ENCODE measurements at places on chromosomes 4 and X.
A peak's percentile ranks its signal among the peaks of the same experiment; 100 is the strongest.

- peak; percentile 28 for DNase-seq
Measured at GRCh38 chr4:7159923-7160322, 32.4 kb upstream of the SORCS2 start.

- DNase-seq = no peak
Measured at GRCh38 chr4:88791274-88791673, 93.6 kb upstream of the NAP1L5 start.

- no peak for DNase-seq
Measured at GRCh38 chr4:85968945-85969819, 390.7 kb downstream of the MAPK10 start.

DNA sequence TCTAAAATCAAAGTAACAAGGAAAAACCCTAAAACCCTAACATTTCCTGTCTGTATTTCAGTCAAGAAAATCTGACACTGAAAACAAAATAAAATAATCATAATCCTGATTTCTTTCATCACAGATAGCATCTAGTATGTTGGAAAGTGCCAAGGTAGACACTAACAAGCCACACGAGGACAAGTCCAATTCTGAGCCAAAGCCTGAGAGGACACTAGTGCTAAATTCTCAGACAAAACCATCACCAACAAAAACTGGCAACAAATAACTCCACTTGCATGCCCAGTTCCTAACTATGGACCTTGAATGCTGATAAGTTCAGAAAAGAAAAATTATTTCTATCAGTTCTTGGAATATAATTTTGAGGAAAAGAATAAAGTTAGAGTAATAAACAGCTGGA is 113.7 kb downstream of the MANBA start:
- DNase-seq = no peak

DNA sequence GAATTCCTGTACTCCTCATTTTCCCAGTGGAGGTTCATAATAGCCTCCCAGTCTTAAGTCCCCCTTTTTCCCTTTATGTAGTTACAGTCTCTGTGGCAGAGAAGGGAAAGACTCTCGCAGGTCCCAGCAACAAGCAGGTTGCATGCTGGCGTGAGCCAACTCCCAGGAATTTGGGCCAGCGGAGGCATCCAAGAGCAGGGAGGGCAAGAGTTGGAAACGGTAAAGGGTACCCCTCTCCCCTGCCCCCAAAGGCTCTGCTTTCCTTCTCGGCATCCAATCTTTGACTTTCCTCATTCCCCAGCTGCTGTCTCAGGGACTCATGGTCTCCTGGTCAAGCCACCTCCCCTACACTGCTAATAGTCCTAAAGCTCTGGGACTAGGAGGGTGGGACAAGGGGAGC is 15.4 kb upstream of the HSFX2 start:
- DNase-seq = no peak

GRCh38 chrX:136397001-136397400 is 90.7 kb upstream of the BRS3 start:
- no peak for DNase-seq

- DNase-seq = no peak
Measured at GRCh38 chr4:25900310-25900709, 13.7 kb upstream of the SMIM20 start.

GRCh38 chr4:101801958-101802357 is 11.4 kb downstream of the BANK1 start:
- no peak for DNase-seq

DNA sequence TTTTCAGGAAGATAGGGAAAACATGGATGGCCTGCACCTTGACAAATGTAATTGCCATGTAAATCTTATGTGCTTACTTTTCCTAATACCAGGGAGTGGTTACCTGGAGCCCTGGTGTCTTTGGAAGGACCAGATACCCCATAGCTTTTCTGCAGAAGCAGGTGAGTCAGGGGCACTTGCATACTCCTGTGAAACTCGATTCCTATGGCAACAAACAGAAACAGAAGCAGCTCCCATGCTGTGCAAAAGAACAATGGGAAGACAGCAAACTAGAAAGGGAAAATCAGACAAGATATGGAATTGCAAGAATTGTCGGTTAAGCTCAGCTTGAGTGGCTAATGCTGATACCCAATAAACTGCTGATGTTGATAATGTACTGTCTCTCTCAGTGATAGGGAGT is 117.4 kb upstream of the AFF2 start:
- DNase-seq = no peak

GRCh38 chr4:21077967-21078366 is 377.7 kb downstream of the PACRGL start:
- no peak for DNase-seq

- no peak for DNase-seq
Measured at GRCh38 chr4:16055471-16055870, 28.4 kb downstream of the PROM1 start.

- DNase-seq = no peak
Measured at GRCh38 chr4:172996571-172997216, 171.9 kb upstream of the GALNT7 start.

GRCh38 chr4:54446581-54446980 is 211.2 kb upstream of the KIT start:
- DNase-seq = no peak

DNA sequence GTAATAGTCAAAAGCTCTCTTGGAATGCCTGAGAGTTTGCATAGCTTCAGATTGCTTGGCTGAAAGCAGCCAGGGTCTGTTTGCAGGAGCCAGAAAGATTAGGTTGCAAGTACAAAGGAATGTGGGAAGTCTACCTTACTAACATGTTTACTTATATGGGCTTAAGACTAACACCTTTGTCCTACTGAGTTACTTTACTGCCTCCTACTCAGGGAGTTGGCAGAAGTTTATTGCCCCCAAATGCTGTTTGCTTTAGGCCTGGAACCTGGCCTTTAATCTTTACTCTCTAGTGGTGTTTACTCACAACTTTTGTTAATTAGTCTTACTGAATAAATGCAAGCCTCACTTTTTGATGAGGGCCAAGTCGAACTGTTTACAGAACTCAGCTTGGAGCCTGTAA is 219.4 kb upstream of the ZC4H2 start:
- DNase-seq = no peak

DNA sequence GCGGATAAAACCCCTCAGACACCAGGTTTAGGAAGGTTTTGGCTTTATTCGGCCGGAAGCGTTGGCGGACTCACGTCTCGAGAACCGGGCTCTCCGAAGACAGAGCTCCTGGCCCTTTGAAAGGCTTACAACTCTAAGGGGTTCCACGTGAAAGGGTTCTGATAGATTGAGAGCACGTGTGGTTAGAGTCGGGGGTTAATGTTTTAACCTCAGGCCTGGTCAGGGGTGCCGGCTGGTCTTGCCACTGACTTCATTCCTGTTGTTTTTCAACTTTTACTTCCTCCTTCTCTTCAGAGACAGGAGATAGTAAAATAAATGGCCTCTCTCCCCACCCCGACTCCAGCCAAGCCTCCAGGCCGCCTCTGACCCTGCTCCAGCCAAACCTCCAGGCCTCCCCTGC is 4.7 kb upstream of the ASMT start:
- DNase-seq = no peak

DNA sequence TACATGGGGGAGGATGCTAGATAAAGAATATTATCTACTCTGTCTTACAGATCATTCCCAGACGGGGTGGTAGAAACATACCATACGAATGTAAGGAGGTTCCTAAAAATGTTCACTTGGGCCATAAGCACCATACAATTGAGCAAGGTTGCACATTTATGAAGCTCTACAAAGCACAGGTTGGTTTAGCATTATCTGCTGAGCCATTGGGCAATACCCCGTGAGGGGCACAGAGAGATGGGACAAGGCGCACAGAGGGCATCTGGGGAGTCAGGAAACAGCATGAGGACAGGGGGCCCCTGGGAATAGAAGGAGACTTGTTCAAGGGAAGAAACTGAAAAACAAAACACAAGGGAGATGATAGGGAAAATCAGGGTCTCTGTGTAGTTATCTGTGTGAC is 305.3 kb downstream of the TRIML1 start:
- no peak for DNase-seq

DNA sequence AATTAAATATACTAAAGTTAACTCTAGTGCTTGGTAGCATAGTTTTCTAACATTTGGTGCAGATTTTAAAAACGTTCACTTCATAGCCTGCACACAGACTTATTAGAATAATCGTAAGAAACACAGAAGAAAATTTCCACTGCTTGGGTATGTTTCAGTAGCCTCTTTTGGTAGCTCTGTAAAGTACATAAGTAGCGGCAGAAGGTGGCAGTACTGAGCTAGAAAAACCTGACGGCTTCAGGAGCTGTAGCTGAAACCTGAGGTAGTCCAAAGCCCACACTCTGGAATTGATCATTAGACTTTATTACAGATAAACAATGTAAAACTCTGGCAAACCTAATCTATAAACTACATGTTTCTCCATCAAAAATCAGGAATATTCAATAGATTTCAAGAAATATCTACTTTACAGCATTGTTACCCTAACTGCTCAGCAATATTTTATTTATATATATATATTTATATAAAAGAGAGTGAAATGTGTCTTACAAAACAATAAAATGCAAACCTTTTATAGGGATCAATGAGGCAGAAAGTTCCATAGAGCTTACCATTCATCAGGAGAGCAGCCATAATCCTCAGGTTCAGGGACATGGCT is 88.2 kb downstream of the ATP8A1 start:
- DNase-seq = no peak

DNA sequence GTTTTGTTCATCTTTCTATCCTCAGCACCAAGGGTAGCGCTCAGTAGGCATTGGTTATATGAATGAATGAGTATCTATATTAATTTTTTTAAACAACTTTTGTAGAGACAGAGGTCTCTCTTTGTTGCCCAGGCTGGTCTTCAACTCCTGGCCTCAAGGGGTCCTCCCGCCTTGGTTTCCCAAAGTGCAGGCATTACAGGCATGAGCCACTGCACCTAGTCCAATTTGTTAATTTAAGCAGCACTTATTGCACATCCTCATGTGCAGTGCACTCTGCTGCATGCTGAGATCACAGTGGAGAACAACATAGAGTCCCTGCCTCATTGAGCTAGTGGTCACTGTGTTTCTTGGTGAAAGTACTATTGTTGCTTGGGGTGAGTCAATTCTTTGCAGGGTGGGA is 94.4 kb downstream of the NHSL2 start:
- no peak for DNase-seq

DNA sequence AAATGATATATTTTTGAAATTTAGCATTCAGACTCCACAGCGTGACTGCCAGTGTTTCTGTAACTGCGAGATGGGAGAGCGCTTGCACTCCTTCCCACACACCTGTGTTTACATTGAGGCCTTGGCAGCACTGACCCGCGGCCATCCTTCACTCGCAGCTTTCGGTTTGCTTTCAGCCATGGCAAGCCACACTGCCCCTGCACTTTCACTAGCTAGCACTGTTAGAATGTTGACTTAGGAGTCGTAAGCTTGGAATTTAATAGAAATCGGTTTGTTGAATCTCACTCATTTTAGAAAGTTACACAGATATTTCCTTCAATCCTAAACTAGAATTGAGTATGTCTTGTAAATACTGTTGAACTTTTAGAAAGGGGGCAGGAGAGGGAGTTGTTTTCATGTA is 136.2 kb downstream of the CFAP299 start:
- peak; percentile 60 for DNase-seq

DNA sequence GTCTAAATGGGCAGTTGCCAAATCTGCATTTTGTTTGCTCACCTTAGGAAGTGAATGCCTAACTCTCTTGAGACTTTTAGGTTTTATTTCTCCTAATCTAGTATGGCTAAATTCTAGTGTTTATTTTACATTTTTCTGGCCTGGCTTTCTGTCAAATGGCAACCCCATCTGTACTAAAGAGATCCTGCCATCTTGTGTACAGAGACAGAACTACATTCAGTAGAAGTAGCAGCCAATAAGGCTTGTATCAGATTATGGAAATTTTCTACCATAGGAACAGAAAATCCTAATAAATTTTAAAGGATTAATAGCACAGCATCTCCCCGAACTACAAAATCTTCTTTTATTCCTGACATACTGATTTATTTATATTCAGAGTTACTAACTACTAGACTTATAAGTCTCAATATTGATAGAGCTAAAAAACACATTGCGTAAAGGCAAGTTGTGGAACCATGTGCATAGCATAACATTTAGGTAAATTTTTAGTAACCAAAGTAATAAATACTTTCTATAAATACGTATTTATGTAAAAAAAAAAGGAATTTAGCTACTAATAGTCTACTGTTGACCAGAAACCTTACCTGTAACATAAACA is 45.5 kb downstream of the TMEM144 start:
- no peak for DNase-seq

DNA sequence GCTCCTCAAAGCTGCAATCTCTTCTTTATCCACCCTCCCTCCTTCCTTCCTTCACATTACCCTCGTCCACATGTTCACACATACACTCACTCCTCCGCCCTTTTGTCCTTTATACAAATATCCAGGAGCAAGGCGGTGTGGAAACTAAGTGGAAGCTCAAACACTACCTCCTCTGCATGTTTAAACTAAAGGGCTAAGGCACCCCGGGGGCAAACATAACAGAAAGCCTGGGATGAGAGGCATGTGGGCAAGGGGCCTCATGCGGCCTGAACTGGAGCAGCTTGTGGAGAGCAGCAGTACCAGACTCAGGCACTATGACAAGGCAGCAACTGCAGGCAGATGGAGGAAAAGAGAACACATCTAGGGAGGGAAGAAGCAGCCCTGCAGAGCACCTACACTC is 9.5 kb downstream of the MAB21L2 start:
- peak; percentile 53 for DNase-seq

DNA sequence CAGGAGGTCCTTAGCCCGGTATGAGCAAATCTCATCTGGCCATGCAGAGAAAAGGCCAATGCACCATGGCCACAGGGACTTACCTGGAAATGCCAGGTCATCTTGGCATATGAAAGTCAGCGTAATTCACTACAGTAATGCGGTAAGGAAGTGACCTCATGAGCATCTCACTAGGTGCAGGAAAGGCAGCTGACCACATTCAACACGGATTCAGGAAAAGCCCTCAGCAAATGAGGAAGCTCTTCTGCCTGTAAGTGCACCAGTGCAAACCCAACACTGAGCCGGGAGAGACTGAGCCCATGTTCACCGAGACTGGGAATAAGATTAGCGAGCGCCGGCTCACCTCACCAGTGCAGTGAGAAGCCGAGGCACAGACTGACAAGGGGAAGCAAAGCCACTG is 23.7 kb downstream of the LRPAP1 start:
- DNase-seq = no peak

DNA sequence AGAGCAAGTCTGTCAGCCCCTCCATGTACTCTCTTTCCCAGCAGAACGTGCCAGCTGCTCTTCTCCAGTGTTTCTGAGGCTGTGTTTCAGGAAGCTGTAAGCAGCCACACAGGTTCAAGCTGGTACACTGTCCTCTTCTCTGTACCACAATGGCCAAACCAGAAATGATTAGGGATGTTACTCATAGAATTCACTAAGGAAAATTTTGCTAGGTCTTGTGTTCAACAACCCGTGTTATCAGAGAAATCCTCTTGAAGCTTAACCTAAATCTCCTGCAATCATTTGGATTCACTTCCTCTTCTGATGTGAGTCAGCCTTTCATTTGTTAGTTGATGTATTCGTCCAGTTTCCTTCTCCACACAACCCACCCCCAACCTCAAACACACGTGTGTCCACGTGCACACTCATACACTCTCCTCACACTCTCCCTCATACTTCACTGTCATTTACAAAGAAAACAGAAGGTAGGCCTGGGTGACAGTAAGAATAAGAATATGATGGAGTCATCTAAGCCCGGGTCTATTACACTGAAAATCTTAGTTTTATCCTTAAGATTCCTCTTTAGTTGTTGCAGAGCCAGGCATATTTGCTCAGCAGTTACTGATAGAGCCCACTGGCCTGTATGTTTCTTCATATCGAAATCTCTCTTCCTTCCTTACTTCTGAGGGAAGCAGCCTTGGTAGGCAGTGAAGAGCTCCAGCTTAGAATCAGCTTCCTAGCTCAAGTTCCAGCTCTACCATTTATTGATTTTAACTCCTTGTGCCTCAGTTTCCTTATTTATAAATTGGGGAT is 63.4 kb downstream of the DCUN1D4 start:
- no peak for DNase-seq

- DNase-seq = no peak
Measured at GRCh38 chr4:89653012-89653411, 183.9 kb downstream of the SNCA start.
